SJCRH30 (cell line): ENCODE measurements at places on chromosomes 5 and 9.

- DNase-seq, result peak; percentile 88
These were observed 134.1 kb downstream of the NUDT12 start for GRCh38 chr5:103428411-103428871.

GRCh38 chr5:60843936-60844905 lies at the start of gene ELOVL7:
Gene ELOVL7, minus strand, starts transcription at chr5:60844269. Its CDS starts 56,872 bp downstream, at chr5:60787397.
- DNase-seq, result peak; percentile 64

DNA sequence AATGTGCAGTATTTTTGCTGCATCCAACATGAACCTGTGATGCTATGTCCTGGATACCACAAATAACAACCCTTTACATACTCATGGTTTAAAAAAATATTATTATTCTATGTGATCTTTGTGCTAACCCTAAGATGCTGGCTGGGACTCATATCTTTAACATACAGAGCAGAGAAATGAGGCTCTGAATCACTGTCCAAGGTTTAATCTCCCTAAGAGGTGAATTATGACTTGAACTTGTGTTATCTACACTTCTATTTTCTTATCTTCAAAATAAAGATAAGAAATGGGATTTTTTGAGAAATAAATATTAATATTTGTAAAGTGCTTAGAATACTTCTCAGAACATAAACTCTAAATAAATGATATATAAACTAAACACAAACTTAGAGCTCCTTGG lies 68.8 kb upstream of the GRIA1 start:
- no peak for DNase-seq

DNA sequence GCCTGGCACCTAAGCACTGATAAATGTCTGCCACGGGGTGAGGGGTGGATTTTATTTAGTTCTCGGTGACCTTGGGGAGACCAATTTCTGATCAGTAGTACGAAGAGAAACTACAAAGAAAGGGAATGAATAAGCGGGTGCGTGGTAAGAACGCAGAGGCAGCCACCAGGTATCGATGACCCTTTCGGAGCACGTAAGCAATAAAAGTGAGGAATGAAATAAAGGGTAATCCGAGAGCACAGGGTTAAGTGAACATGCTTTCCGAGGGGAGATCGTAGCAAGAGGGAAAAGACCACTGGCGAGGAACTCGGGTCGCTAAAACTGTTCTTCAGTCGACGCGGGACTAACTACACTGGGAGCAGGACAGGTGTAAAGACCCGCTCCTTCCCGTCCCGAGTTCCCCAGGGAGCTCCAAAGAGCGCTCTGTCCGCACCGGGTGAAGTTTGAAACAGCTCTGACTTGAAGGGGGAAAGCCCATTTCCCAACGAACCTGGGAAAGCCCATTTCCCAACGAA lies 1.1 kb downstream of the ELOVL7 start:
- DNase-seq, result no peak

DNA sequence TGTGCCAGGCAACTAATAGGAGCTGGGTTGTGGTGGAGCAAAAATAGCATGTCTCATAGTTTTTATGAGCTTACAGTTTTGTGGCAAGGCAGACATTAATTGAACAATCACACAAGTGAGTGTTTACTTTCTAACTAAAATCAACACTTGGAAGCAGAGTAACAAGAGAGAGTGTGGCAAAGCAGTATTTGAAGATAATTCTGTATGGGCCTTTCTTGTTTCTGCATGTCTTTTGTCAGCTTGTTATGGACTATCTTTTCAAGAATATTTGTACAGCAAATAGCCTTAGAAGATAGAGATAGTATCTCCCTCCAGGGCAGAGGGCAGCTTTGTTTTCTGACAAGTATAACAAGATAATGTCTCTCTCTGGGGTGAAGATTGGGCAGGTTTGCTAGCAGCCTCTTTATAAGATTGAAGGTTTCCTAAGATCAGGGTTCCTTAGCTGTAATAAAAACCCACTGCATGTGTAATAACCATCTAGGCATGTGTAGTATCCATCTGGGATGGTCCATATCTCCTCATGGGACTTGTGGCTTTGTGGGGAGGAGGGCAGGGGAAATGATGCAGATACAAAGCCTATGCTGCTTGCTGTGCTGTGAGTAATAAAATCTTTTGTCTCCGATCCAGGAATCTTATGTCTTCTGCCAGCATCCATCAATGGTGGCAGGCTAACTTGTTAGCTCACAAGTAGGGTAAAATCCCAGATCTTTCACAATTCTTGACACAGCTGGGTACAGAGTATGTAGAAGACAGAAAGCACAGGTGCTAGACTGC lies 479.9 kb downstream of the KDM4C start:
- DNase-seq, result no peak

DNA sequence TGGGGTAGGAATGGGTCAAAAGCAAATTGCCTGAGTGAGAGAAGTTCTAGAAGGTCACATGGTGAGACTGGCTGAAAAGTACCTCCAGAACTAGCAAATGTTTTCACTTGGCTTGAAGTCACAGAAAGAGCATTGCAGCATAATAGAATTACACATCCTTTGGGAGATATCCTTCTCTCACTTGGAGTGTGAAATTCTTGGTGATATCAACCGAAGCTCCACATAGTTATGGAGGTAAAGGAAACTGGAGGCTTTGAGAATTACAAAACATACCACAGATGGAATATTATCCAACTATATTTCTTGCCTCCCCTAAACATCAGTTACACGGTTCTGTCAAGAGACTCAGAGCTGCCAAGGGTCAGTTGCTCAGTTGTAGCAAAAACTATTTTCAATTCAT lies 182.4 kb downstream of the SEMA5A start:
- DNase-seq, result no peak

DNA sequence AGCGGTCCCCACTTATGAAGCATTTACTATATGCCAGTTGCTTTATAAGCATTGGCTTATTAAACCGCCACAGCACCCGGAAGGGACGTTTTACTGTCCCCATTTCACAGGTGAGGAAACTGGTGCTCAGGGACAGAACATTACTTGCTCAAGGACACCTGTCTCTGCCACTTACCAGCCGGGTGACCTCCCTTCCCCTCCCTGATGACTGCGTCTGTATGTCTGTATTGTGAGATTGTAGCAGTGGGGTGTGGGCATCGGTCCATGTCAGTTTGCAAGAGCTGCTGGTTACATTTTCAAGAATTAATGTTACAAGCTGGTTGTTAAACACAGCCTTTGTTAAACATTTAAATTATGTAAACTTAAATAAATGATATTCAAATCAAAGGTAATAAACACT lies 77.6 kb upstream of the LMX1B start:
- DNase-seq, result peak; percentile 74

DNA sequence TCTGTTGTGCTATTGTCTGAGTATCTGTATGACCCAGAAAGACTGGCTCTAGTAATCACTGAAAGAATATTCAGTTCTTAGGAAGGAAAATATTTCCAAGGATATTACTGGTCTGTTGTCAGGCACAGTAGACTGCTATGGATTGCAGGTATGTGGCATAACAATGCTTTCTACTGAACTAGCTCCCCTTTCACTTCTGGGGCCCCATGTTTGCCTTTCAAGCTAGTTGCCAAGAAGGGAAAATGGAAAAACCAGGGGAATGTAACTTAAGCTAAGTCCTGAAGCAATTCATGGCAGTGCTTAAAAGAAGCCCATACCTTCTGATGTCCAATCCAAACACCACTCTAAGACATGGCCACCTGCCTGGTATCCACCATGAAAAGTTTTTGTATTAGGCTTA lies 375.7 kb downstream of the GLIS3 start:
- no peak for DNase-seq

- no peak for DNase-seq
These were observed 167.1 kb upstream of the ADRA1B start for GRCh38 chr5:159749146-159749545.

DNA sequence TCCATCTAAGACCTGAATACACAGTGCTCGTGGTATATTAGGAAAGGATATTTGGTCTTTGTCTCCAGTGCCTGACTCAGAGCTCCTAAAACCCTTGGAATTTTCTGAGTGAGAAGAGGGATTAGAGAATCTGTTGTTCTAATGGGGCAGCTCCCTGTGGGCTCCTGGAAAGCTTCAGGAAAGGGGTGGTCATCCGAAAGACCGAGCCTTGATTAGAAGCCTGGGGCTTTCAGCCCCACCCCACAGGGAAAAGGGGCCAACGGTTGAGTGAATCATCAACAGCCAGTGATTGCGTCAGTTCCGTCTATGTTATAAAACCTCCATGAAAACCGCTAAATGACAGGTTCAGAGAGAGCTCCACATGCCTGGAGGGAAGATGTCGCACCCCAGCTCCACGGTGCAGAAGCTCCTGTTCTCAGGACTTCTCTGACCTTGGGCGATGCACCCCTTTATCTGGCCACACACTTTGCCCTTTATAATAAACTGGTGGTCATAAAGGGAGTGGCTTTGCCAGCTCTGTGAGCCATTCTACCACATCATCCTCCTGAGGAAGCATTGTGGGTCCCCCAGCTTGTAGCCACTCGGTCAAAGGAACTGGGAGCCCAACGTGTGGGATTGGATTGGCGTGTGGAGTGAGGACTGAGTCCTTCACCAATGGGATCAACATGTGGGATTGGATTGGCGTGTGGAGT lies 71.0 kb upstream of the ICE1 start:
- DNase-seq, result peak; percentile 55

GRCh38 chr5:122315521-122315920 lies 3.5 kb downstream of the SNCAIP start:
- no peak for DNase-seq

DNA sequence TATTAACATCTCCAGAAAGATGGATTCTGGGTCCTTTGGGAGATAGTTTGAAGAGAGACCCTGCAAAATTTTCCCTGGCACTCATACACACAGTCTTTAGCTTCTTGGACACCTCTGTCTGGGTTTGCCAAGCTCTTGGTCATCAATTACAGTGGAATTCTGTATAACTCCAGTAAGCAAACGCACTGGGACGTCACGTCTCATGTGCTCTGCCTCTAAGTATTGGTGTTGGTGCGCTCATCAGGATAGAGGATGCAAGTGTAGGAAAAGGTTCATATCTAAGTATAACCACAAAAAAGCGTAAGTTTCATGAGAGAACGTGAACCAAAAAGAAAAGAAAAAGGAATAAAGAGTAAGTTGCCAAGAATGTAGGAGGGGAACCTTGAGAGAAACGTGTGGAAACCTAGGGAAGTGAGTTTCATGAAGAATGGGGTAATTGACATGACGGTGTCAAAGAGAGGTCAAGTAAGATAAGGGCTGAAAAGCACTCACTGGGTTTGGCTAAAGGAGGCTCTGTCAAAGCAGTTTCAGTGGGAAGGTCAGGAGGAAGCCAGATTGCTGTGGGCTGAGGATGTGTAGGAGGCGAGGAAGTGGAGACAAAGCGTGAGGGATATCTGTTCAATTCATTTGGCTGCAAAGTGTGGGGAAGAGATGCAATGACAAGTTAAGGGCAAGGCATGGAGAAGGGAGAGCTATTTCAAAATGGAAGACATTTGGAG lies 92.7 kb downstream of the RAD23B start:
- DNase-seq, result no peak

GRCh38 chr9:137881591-137882505 lies 4.3 kb downstream of the CACNA1B start:
- peak; percentile 36 for DNase-seq

DNA sequence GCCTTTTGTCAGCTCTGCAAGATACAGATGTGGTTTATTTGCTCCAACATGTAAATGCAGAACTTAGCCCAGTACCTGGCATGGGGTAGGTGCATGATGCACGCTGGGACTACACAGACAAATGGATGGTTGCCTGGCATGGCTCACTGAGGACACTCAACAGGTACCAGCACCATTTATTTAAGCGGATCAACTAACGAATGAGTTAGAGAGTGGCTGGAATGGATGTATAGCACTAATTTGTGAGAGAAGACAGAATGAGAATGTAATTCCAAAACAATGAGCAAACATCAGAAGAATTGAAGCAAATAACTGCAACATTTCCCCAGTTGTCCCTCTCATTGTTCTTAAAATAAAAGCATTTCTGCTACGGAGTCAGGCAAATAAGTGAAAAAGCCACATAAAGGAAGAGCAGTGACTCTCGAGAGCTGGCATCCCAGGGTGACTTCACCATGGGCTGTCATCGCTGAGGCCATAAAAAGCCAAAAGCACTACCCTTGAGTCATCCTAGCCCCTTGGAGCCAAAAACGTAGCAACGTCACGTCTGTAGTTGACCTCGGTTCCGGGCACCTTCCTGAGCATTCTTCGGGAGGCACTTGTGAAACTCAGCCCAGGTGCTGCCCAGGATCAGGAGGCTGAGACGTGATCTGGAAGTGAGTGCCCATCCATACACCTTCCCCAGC lies 290.3 kb downstream of the NSG2 start:
- no peak for DNase-seq

GRCh38 chr5:67166460-67167285 lies 29.9 kb downstream of the CD180 start:
- no peak for DNase-seq

- peak; percentile 86 for DNase-seq
These were observed 12.2 kb downstream of the CXXC5 start for GRCh38 chr5:139660105-139660922.

GRCh38 chr9:14912859-14913258 lies 2.6 kb upstream of the FREM1 start:
- no peak for DNase-seq

GRCh38 chr9:36894695-36895310 lies 139.3 kb downstream of the PAX5 start:
- DNase-seq, result no peak

GRCh38 chr5:14153932-14154731 lies 11.0 kb downstream of the TRIO start:
- DNase-seq, result no peak

GRCh38 chr5:83703059-83703458 lies 17.6 kb downstream of the HAPLN1 start:
- no peak for DNase-seq

- no peak for DNase-seq
These were observed 180.8 kb downstream of the CARTPT start for GRCh38 chr5:71899865-71900342.

DNA sequence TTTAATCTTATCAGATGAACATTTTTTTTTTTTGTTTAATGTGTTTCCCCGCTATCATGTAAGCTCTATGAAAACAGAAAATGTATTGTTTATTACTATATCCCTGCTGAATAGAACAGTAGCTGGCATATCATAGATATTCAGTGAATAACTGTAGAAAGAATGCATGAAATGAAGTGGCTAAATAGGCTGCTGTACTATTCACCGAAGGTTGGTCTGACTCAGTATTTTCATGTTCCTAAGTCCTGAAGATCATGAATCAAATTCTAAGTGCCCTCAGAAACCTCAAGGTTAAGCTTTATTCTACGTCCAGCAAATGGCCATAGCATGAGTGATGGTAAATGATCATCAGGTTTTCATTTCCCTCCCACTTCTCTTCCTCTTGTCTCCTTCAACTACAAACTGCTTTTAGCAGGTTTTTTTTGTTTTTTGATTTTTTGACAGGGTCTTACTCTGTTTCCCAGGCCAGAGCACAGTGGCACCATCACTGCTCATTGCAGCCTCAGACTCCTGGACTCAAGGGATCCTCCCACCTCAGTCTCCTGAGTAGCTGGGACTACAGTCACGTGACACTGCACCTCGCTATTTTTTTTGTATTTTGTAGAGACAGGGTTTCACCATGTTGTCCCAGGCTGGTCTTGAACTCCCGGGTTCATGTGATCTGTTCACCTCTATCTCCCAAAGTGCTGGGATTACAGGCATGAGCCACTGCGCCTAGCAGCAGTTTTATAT lies 19.1 kb upstream of the ZFAND5 start:
- DNase-seq, result no peak
